ENCODE measurements at places on chromosomes 11 and 22. TPM values are rescaled to one million over a fixed set of nuclear protein-coding genes. Genes with fewer than 3 reads are reported as not detected.

Gene DHCR7
- polyA plus RNA-seq, result 173 TPM

Gene TTC28
- 0.61 TPM for polyA plus RNA-seq

Gene NEFH
- 4.7 TPM for polyA plus RNA-seq

Gene SLC22A9
- polyA plus RNA-seq, result not detected

Gene PGAP2
- polyA plus RNA-seq, result 45.2 TPM

Gene SYNGR1
- polyA plus RNA-seq, result 0.23 TPM

Gene FADS1
- polyA plus RNA-seq, result 56.1 TPM

Gene CNTF
- polyA plus RNA-seq, result 0.46 TPM

Gene ZC3H12C
- polyA plus RNA-seq, result 14.0 TPM

Gene SCGB2A2
- polyA plus RNA-seq, result not detected

Gene POU2AF1
- polyA plus RNA-seq, result 0.10 TPM

Gene GPR83
- polyA plus RNA-seq, result 0.03 TPM

Gene TBX10
- not detected for polyA plus RNA-seq

Gene CCDC116
- polyA plus RNA-seq, result 0.03 TPM

Gene P4HA3
- polyA plus RNA-seq, result 1.2 TPM

Gene SCARF2
- 0.08 TPM for polyA plus RNA-seq

Gene PTPN5
- polyA plus RNA-seq, result not detected

Gene PHOX2A
- polyA plus RNA-seq, result not detected

Gene GAL
- polyA plus RNA-seq, result 0.75 TPM

Gene TSPAN18
- 0.08 TPM for polyA plus RNA-seq

Gene CATSPER1
- polyA plus RNA-seq, result 0.52 TPM

Gene BIK
- 2.6 TPM for polyA plus RNA-seq

Gene MLC1
- polyA plus RNA-seq, result 0.02 TPM

Measured in mammary epithelial cell (primary cell).